ENCODE measurements at places on chromosomes 3 and 15. TPM values are rescaled to one million over a fixed set of nuclear protein-coding genes. Genes with fewer than 3 reads are reported as not detected.

Gene ADGRG7
- total RNA-seq = not detected

Gene MINAR1
- 0.95 TPM for total RNA-seq

Gene C3orf22
- total RNA-seq = not detected

Gene PDZRN3
- not detected for total RNA-seq

Gene CASR
- total RNA-seq = 0.02 TPM

Gene SKOR1
- total RNA-seq = 0.18 TPM

Gene TF
- 0.43 TPM for total RNA-seq

Gene TMEM207
- not detected for total RNA-seq

Data from T-helper 2 cell treated with Interferon-gamma antibody and Interleukin-4, amounts not matched to agents 100 ng/mL and 5 ng/mL, for 36 hours (primary cell).